ENCODE measurements at places on chromosomes 6 and 20. TPM values are rescaled to one million over a fixed set of nuclear protein-coding genes. Genes with fewer than 3 reads are reported as not detected.
A peak's percentile ranks its signal among the peaks of the same experiment; 100 is the strongest.

SEL1L2 gene
- not detected for total RNA-seq

- no peaks in the 10 kb centered on the region for H3K27me3 ChIP-seq
- peak; percentile 77 for DNase-seq
- peak overlapping the region; percentile 93 for H3K4me3 ChIP-seq
These were observed 1.0 kb downstream of the IGF2R start for GRCh38 chr6:159969921-159970320.

GGTLC1 gene
- total RNA-seq, result not detected

DNA sequence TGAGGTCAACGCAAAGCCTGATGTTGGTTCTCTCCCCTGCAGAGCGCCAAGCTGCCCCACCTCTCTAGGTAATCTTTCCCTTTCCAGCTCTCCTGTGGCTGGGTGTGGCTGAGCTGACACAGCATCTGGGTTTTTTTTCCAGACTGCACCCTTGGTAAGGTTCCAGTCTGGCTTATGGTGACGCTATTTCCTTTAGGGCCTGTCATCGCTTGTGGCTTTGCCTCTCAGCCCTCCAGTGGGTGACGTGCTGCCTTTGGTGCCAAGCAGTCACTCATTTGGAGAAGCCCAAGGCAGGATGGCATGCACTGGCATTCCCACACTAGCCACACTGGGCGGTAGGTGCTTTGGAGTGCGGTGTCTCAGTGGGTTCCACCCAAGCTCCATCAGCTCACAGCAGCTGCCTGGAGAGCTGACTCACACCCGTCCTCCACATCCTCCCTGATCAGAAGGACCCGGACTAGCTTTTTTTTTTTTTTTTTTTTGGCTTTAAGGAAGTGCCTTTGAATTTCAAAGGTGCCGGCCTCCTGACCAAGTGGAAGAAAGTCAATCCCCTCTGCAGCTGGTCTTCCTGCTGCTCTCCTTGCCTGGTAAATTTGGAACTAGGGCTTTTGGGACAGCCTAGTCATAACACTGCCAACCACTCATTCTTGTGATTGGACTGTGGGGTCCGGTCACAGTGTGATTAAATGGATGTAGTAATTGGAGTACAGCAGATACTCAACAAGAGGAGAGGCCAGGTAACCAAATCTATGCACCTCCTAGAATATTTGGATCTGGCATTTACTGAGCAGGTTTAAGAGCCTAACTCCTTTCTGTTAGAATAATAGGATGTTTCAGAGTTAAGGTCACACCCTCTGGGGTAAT lies 153.6 kb downstream of the CD83 start:
- peaks cover 5% of the 10 kb centered on the region for H3K27me3 ChIP-seq
- peak overlapping the region; percentile 79 for H3K27ac ChIP-seq
- H3K4me1 ChIP-seq, result peaks cover 24% of the 10 kb centered on the region
- peak overlapping the region; percentile 5 for H3K4me3 ChIP-seq

GRCh38 chr20:52201395-52201794 lies 9.8 kb upstream of the ZFP64 start:
- no peak for DNase-seq
- H3K4me3 ChIP-seq, result no peak overlapping the region
- no peak overlapping the region for H3K27ac ChIP-seq
- H3K4me1 ChIP-seq, result no peaks in the 10 kb centered on the region

- no peaks in the 10 kb centered on the region for H3K4me1 ChIP-seq
- H3K36me3 ChIP-seq, result no peaks in the 10 kb centered on the region
- H3K4me3 ChIP-seq, result no peak overlapping the region
- H3K27me3 ChIP-seq, result peaks cover 2% of the 10 kb centered on the region
These were observed 69.2 kb upstream of the GMDS start for GRCh38 chr6:2314641-2315040.

DNA sequence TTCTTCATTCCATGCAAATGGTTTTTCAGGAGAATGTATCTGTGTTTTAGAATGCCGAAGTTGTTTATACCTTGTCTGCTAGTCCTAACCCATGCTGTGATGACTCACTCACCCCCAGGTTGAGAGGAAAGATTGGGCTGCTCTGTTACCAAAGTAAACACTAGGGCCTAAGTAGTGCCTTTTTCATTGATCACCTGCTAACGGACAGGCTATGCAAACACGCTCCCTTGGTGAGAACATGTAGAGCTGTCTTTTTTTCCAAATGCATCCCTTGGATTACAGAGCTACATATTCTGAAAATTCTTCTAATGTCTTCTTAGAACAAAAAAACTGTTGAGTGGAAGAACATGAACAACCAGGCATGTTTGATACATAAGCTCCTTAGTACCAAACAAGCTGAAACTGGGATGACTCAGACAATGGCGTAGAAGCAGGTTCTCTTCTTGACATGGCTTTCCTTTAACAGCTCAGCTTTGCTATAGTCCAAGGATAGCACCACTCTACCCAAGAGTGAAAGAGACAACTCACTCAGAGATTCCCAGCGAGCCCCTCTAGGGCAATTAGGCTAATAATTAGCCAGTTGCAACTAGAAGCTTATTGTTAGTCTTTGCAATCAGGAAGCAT lies 20.5 kb downstream of the PERP start:
- H3K27me3 ChIP-seq, result peaks cover 6% of the 10 kb centered on the region
- H3K4me3 ChIP-seq, result no peak overlapping the region
- H3K27ac ChIP-seq, result no peak overlapping the region
- peaks cover 39% of the 10 kb centered on the region for H3K4me1 ChIP-seq
- DNase-seq, result no peak

DNA sequence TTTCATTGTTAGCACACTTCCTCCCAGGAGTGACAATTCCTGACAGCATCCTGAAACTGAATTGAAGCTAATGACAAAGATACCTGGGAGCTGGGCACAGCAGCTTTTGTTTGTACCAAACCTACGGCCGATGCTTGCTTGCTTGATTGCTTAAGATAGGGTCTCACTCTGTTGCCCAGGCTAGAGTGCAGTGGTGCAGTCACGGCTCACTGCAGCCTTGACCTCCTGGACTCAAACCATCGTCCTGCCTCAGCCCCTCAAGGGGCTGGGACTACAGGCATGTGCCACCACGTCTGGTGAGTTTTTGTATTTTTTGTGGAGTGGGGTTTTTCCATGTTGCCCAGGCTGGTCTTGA lies 84.7 kb upstream of the SCP2D1 start:
- H3K4me1 ChIP-seq, result peaks cover 9% of the 10 kb centered on the region
- H3K36me3 ChIP-seq, result no peaks in the 10 kb centered on the region
- no peaks in the 10 kb centered on the region for H3K27me3 ChIP-seq
- no peak overlapping the region for H3K4me3 ChIP-seq
- DNase-seq, result no peak
